Activated CD4-positive, alpha-beta memory T cell treated with anti-CD3 and anti-CD28 coated beads for 36 hours (primary cell): ENCODE measurements at places on chromosomes 7 and 10. TPM values are rescaled to one million over a fixed set of nuclear protein-coding genes. Genes with fewer than 3 reads are reported as not detected.

Gene GATA3
- total RNA-seq, result 47.4 TPM

Gene FKBP6
- total RNA-seq, result not detected

Gene IRF5
- total RNA-seq, result 22.9 TPM

Gene SPDYE8
- not detected for total RNA-seq

Gene SSMEM1
- not detected for total RNA-seq

Gene SMO
- total RNA-seq, result 0.21 TPM

GRCh38 chr7:44471436-44471835 lies 19.0 kb downstream of the NUDCD3 start:
- peaks cover 39% of the 10 kb centered on the region for H3K36me3 ChIP-seq
- H3K27me3 ChIP-seq, result no peaks in the 10 kb centered on the region
- DNase-seq, result no peak
- peaks cover 44% of the 10 kb centered on the region for H3K4me1 ChIP-seq

GRCh38 chr7:137900137-137900536 lies 53.4 kb upstream of the DGKI start:
- H3K36me3 ChIP-seq, result peaks cover 30% of the 10 kb centered on the region
- DNase-seq, result no peak
- H3K4me3 ChIP-seq, result no peak overlapping the region
- peaks cover 29% of the 10 kb centered on the region for H3K4me1 ChIP-seq
- H3K27ac ChIP-seq, result no peak overlapping the region

DNA sequence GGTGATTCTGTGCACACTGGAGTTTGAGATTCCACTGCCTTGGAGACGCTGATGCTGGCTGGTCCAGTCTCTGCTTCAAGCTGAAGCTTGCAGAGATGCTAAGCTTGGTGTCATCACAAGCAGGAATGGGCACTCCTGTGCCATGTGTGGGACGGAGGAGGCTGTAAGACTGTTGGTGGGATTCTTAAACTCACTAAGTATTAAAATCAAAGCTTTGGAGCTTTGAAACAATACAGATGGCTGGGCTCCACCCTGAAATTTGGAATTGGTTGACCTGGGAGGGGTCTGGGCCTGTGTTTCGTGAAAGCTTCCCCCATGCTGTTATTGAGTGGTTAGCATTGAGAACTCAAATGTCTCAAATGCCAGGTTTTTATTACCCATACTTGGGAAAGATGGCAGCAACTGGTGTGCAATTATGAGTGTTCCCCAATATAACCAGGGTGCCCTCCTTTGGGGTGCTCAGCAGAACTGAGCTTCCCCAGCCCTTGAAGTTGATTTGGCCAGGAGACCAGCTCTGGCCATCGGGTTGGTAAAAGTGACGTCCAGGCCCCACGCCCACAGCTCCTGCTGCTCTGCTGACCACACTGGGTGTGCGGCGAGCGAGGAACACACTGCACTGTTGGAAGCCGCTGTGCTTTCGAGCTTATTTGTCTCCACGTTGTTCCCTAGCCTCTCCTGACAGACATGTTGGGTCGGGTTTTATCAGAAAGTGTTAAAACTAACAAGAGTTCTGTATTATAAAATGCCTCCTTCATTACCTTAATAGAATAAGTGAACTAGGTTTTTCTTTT lies 377.7 kb downstream of the GLRX3 start:
- no peaks in the 10 kb centered on the region for H3K4me1 ChIP-seq
- H3K27me3 ChIP-seq, result peaks cover 7% of the 10 kb centered on the region
- no peak overlapping the region for H3K27ac ChIP-seq
- H3K36me3 ChIP-seq, result no peaks in the 10 kb centered on the region
- no peak for DNase-seq
- no peak overlapping the region for H3K4me3 ChIP-seq

DNA sequence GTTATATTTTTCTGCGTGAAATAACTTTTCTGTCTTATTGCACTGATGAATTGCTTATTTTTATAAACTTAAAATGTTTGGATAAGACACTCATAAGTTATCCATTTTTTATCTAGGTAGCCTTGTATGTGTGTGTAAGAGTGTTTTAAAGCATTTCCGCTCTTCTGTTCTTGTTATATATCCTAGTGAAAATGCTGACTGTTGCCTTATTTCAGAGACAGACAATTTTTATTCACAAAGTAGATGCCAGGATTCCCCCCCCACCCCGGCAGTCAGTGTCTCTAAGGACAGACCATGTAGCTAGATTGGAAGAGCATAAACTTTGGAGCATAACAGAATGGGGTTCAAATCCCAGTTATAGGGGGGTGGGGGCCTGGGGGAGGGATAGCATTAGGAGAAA lies 1.6 kb downstream of the SMC3 start:
- H3K4me1 ChIP-seq, result peaks cover 47% of the 10 kb centered on the region
- peak overlapping the region; percentile 93 for H3K4me3 ChIP-seq
- peak overlapping the region; percentile 58 for H3K27ac ChIP-seq
- H3K36me3 ChIP-seq, result peaks cover 26% of the 10 kb centered on the region
- peaks cover 5% of the 10 kb centered on the region for H3K27me3 ChIP-seq
- no peak for DNase-seq

DNA sequence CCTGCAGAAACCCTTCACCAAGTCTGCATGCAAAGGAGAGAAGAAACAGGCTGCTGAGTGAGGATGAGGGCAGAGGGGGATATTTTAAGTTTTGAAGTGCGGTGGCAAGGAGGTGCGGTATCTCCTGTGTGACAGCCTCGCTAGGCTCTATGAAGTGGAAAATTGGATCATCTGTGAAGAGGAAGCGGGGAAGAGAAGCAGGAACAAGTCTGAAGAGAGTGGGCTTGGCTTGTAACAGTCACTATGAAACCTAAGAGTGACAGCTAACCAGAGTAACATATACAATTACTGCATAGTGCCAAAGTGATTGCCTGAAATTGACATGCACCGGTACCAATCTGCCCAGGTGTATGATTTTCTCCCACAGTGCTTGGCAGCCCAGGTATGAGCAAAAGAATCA lies 287.5 kb upstream of the KLF14 start:
- peak overlapping the region; percentile 64 for H3K4me3 ChIP-seq
- peaks cover 30% of the 10 kb centered on the region for H3K36me3 ChIP-seq
- peak; percentile 37 for DNase-seq
- peaks cover 80% of the 10 kb centered on the region for H3K4me1 ChIP-seq

DNA sequence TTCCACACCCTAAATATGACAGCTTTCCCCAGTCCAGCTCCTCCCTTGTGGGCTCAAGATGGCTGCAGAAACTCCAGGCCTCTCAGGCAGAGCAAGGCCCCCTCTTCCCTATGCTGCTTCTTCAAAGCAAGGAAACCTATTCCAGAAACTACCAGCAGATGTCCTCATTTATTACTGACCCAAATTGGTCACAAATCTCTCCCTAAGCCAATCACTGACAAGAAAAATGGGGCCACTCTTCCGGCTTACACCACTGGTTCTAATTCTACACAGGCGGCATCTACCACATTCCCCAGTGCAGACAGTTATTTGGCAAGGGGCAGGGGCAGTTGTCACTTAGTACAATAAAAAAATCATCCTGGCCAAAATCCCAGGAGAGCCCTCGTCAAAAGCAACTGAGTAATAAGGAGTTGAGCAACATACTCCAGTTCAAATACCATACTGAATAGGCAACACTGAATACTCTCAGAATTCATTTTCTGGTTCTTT lies 150.4 kb downstream of the SFMBT2 start:
- H3K36me3 ChIP-seq, result peaks cover 2% of the 10 kb centered on the region
- H3K27me3 ChIP-seq, result no peaks in the 10 kb centered on the region
- H3K4me1 ChIP-seq, result peaks cover 57% of the 10 kb centered on the region
- no peak for DNase-seq

DNA sequence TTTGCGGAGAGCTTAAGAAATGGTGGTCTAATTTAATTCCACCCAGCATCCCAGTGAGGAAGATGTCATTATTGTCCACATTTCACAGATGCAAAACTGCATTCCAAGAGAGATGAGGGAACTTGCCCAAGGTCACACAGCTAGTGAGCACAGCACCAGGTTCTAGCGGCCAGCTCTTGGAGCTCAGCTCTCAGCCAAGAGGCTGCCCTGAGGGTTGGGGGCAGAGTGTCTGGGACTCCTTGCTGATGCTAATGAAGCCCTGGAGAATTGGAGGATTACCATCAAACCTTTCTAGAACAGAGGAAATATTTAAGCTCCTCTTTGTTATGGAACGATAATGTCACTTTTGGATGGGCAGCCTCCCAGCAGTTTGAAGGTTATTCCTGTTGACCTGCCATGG lies 48.0 kb downstream of the PLPP4 start:
- H3K27ac ChIP-seq, result no peak overlapping the region
- no peaks in the 10 kb centered on the region for H3K36me3 ChIP-seq
- no peaks in the 10 kb centered on the region for H3K27me3 ChIP-seq
- H3K4me3 ChIP-seq, result no peak overlapping the region
- DNase-seq, result no peak

GRCh38 chr10:116589926-116590325 lies 833 bp upstream of the PNLIPRP1 start:
- no peaks in the 10 kb centered on the region for H3K27me3 ChIP-seq
- no peak overlapping the region for H3K4me3 ChIP-seq
- H3K36me3 ChIP-seq, result no peaks in the 10 kb centered on the region
- DNase-seq, result no peak
- no peaks in the 10 kb centered on the region for H3K4me1 ChIP-seq

GRCh38 chr10:98456043-98456570 lies 9.4 kb upstream of the HPS1 start:
- H3K36me3 ChIP-seq, result no peaks in the 10 kb centered on the region
- peaks cover 18% of the 10 kb centered on the region for H3K27me3 ChIP-seq
- H3K4me1 ChIP-seq, result no peaks in the 10 kb centered on the region
- H3K27ac ChIP-seq, result no peak overlapping the region
- no peak overlapping the region for H3K4me3 ChIP-seq
- no peak for DNase-seq

- H3K27me3 ChIP-seq, result peaks cover 7% of the 10 kb centered on the region
- H3K27ac ChIP-seq, result no peak overlapping the region
- no peak overlapping the region for H3K4me3 ChIP-seq
- no peaks in the 10 kb centered on the region for H3K4me1 ChIP-seq
- no peaks in the 10 kb centered on the region for H3K36me3 ChIP-seq
- no peak for DNase-seq
Measured at GRCh38 chr10:78066728-78067430, 33.2 kb downstream of the RPS24 start.

- no peaks in the 10 kb centered on the region for H3K36me3 ChIP-seq
- no peak for DNase-seq
- no peak overlapping the region for H3K4me3 ChIP-seq
- H3K27ac ChIP-seq, result no peak overlapping the region
Measured at GRCh38 chr7:3548815-3549214, 247.8 kb downstream of the SDK1 start.

GRCh38 chr7:38451840-38452239 lies 178.4 kb upstream of the TARP start:
- H3K27ac ChIP-seq, result no peak overlapping the region
- H3K4me1 ChIP-seq, result no peaks in the 10 kb centered on the region
- H3K4me3 ChIP-seq, result no peak overlapping the region
- H3K36me3 ChIP-seq, result no peaks in the 10 kb centered on the region

DNA sequence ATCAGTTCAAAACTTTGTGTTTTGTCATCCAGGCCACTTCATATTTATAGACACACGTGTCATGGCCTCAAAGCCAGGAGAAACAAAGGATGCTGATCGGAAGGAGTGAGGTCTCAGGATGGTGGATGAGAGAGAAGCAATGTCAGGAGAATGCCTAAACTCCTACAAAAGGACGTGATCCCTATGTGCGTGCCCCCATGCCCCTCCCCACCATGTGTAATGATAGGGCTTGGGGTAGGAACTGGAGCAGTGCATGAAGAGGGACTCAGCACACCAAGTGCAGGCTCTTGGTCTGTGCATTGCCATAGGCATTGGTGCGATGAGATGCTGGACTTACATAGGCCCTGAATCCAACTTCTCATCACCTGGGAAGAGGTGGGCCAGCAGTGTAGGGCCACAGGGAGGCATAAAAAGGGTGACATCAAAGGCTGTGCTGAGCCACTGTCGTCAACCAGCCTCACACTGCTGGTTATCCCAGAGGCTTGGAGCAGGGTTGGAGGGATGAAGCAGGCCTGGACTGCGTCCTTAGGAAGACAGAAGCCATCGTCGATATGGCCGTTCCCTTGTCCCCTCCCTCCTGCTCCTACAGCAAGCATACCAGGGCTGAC lies 46.9 kb upstream of the GDF10 start:
- peaks cover 4% of the 10 kb centered on the region for H3K36me3 ChIP-seq
- no peak overlapping the region for H3K4me3 ChIP-seq
- no peaks in the 10 kb centered on the region for H3K27me3 ChIP-seq
- no peak overlapping the region for H3K27ac ChIP-seq
- peaks cover 40% of the 10 kb centered on the region for H3K4me1 ChIP-seq

DNA sequence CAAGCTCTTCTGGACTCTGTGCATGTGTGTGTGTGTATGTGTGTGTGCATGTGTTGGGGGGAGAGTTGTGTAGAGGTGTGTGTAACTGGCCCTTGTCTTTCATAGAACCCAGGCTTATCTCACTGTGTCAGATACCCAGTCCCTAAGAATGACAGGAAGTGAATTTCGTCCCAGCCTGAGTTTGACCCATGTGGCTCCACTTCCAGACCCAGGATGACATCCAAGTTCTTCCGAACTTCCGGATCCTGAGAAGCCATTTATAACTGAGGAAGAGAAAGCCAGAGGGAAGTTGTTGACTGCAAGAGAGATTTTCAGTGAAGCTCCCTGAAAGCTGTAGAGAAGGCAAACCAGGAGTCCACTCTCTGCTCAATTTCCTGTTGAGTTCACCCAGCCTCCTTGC lies 53.2 kb downstream of the ADRB1 start:
- H3K4me1 ChIP-seq, result peaks cover 35% of the 10 kb centered on the region
- H3K4me3 ChIP-seq, result no peak overlapping the region
- peaks cover 21% of the 10 kb centered on the region for H3K27me3 ChIP-seq

- no peaks in the 10 kb centered on the region for H3K4me1 ChIP-seq
- H3K36me3 ChIP-seq, result peaks cover 15% of the 10 kb centered on the region
- H3K27me3 ChIP-seq, result no peaks in the 10 kb centered on the region
- H3K27ac ChIP-seq, result no peak overlapping the region
Measured at GRCh38 chr10:99693933-99694583, 34.7 kb downstream of the ENTPD7 start.

DNA sequence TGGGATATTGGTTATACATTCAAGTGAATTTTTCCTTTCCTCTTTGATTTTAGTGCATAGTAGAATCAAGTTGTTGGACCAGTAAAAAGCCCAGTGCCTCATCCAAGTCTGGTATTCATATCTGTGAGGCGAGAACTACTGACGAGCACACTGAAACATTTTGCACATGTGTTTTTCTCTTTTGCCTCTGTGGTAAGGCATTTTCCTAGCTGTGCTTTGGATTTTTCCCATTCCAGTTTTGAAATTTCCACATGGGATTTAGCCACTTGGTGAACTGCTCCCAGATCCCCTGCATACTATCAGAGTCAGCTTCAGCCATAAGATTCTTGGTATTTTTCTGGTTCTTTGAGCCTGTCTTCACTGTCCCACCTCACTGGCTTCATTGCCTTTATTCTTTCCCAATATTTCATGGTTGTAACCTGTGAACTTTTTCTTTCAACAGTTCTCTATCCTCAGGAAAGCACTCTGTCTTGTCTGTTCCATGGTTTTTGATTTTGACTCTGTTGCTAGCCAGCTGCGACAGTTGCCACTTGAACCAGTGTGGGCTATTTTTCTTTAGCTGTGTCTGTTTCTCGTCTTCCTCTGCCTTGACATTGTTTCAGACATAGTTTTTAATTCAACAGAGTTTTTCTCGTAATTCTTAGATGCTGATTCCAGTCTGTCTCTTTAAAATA lies 239.0 kb downstream of the REEP3 start:
- DNase-seq, result no peak
- H3K4me1 ChIP-seq, result no peaks in the 10 kb centered on the region
- peaks cover 6% of the 10 kb centered on the region for H3K27me3 ChIP-seq
- H3K27ac ChIP-seq, result no peak overlapping the region
- no peak overlapping the region for H3K4me3 ChIP-seq
- H3K36me3 ChIP-seq, result no peaks in the 10 kb centered on the region

- no peaks in the 10 kb centered on the region for H3K27me3 ChIP-seq
- H3K4me3 ChIP-seq, result peak overlapping the region; percentile 72
- H3K4me1 ChIP-seq, result peaks cover 9% of the 10 kb centered on the region
- peak; percentile 99 for DNase-seq
- H3K27ac ChIP-seq, result no peak overlapping the region
- no peaks in the 10 kb centered on the region for H3K36me3 ChIP-seq
Measured at GRCh38 chr7:1459512-1459892, 232 bp upstream of the MICALL2 start.
